Breast epithelium (tissue), 4 donors: ENCODE measurements at places on chromosomes 12 and 14.

DNA sequence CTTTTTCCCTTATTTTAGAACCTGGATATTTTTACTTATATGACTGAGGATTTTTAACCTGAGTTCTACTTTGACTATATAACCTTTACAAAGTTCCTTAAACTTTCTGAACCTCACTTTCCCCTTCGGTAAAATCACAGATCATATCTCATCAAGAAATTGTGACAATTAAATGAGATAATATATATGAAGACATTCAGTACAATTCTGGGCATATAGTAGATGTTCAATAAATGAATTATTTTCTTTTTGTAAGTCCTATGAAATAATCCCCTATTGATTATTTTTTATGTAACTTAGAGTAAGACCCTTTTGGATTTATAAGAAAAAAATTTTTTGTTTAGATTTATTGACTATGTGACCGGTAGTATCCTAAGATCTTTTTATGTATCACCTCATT lies 17.6 kb upstream of the FAM177A1 start:
- no peak for DNase-seq

DNA sequence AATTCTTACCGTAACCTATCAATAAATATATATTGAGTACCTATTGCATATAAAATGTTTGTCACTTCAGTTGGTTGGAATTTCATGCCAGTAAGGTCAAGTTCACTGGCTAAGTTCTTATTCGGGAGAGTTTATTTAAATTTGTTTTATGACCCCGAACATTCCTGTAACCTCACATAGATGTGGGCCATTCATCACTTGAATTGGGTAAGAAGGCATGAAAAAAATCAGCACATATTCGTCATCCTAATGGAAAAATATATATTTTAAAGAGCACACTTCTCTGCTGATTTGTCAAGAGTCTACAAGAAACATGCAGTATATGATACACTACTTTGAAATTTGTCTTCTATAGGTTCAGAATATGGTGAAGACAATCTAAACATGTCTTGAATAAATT lies 263.4 kb downstream of the CCDC91 start:
- no peak for DNase-seq

GRCh38 chr12:10179776-10180181 lies 947 bp downstream of the TMEM52B start:
- no peak for DNase-seq

- no peak for DNase-seq
Observed at GRCh38 chr12:19447386-19447785, 8.1 kb downstream of the AEBP2 start.

DNA sequence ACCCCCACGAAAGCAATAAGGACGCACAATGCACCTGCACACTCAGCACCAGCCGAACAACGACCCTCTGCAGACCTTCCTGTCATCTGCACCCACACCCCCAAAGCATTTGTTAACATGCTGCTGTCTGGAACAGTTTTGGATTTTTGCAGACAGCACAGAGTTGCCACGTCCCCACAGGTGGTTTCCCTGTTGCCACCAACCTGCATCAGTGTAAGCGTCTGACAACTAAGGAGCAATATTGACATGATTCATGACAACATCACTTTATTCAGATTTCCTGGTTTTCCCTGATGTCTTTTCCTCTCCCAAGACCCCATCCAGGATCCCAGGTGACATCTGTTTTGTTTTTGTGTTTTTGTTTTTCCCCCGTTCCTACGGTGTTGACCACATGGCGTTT lies 150.7 kb upstream of the C14orf180 start:
- no peak for DNase-seq

GRCh38 chr14:87864356-87865270 lies 128.4 kb downstream of the GALC start:
- DNase-seq, result no peak

GRCh38 chr14:65731933-65732506 lies 319.5 kb downstream of the FUT8 start:
- no peak for DNase-seq

- no peak for DNase-seq
Observed at GRCh38 chr12:32534698-32535097, 135.3 kb downstream of the FGD4 start.

- no peak for DNase-seq
Observed at GRCh38 chr14:102583726-102584125, 8.7 kb upstream of the RCOR1 start.

DNA sequence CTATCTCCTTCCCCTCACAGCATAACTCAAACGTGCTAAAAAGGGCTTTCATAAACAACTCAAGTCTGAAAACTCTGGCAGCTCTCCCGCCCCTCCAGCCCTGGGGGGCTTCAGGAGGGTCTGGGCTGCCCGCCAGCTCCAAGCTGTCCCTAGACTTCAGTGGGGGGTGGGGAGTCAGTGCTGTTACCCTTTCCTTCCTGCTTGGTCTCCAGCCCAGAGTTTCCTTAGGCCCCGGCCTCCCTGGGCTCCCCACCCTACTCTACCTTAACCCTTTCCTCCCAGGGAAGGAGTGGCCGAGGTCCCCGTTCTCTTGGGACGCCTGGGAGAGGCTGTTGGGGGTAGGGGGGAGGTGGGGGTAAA lies 530 bp upstream of the NYNRIN start:
- no peak for DNase-seq

GRCh38 chr14:67944605-67945004 lies 125.0 kb downstream of the RAD51B start:
- no peak for DNase-seq
